ENCODE measurements at places on chromosomes 1 and 21. TPM values are rescaled to one million over a fixed set of nuclear protein-coding genes. Genes with fewer than 3 reads are reported as not detected.
A peak's percentile ranks its signal among the peaks of the same experiment; 100 is the strongest.

TRIM46 gene
- total RNA-seq, result 16.9 TPM

LCE3E gene
- not detected for total RNA-seq

OXCT2 gene
- 3.1 TPM for total RNA-seq

PRAMEF18 gene
- total RNA-seq, result not detected

DNA sequence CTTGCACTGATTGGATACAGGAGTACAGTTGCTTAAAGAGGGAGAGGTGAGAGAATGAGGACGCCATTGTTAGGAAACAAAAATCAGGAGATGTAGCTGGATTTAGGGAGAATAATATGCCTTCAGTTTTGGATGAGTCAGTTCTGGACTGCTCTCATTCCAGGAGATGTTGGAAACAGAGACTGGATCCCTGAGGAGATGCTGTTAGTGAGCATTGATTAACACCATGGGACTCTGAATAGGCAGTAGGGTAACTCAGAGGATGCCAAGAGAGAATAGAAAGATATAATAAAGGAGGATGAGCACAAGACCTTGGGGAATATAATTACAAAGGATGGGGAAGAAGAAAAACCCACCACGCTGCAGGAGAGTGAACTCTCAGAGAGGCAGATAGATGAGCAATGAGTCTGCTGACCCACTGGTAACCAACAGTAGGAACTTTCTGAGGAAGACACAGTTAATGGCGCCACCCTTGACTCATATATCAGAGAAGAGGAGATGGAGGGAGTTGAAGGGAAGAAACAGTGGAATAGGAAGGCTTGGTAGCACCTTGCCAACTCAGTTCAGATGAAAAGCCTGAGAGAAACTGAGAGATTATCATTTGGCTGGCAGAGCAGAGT, 10.5 kb downstream of the KCNJ15 start:
- H3K4me1 ChIP-seq, result peaks cover 36% of the 10 kb centered on the region
- H3K4me3 ChIP-seq, result no peak overlapping the region
- no peaks in the 10 kb centered on the region for H3K36me3 ChIP-seq

- no peaks in the 10 kb centered on the region for H3K27me3 ChIP-seq
- no peak overlapping the region for H3K4me3 ChIP-seq
- DNase-seq, result no peak
- no peak overlapping the region for H3K27ac ChIP-seq
- H3K4me1 ChIP-seq, result no peaks in the 10 kb centered on the region
- H3K36me3 ChIP-seq, result no peaks in the 10 kb centered on the region
Observed at GRCh38 chr1:182015360-182015759, 46.2 kb downstream of the ZNF648 start.

- peak overlapping the region; percentile 89 for H3K4me3 ChIP-seq
- H3K4me1 ChIP-seq, result peaks cover 52% of the 10 kb centered on the region
- peaks cover 35% of the 10 kb centered on the region for H3K36me3 ChIP-seq
- peak overlapping the region; percentile 89 for H3K27ac ChIP-seq
Observed at GRCh38 chr1:157137408-157138219, 581 bp downstream of the ETV3 start.

GRCh38 chr1:91537281-91537986, 36.8 kb downstream of the CDC7 start:
- no peaks in the 10 kb centered on the region for H3K36me3 ChIP-seq
- no peak overlapping the region for H3K4me3 ChIP-seq
- H3K4me1 ChIP-seq, result peaks cover 15% of the 10 kb centered on the region
- no peaks in the 10 kb centered on the region for H3K27me3 ChIP-seq

- H3K27me3 ChIP-seq, result no peaks in the 10 kb centered on the region
- no peaks in the 10 kb centered on the region for H3K36me3 ChIP-seq
- H3K27ac ChIP-seq, result no peak overlapping the region
- no peak for DNase-seq
- H3K4me3 ChIP-seq, result no peak overlapping the region
Observed at GRCh38 chr1:151485685-151486255, 25.4 kb upstream of the CGN start.

GRCh38 chr1:143574891-143575520, 396.8 kb downstream of the FAM72C start:
- no peaks in the 10 kb centered on the region for H3K4me1 ChIP-seq
- H3K4me3 ChIP-seq, result no peak overlapping the region
- no peak overlapping the region for H3K27ac ChIP-seq
- H3K36me3 ChIP-seq, result no peaks in the 10 kb centered on the region
- no peaks in the 10 kb centered on the region for H3K27me3 ChIP-seq

DNA sequence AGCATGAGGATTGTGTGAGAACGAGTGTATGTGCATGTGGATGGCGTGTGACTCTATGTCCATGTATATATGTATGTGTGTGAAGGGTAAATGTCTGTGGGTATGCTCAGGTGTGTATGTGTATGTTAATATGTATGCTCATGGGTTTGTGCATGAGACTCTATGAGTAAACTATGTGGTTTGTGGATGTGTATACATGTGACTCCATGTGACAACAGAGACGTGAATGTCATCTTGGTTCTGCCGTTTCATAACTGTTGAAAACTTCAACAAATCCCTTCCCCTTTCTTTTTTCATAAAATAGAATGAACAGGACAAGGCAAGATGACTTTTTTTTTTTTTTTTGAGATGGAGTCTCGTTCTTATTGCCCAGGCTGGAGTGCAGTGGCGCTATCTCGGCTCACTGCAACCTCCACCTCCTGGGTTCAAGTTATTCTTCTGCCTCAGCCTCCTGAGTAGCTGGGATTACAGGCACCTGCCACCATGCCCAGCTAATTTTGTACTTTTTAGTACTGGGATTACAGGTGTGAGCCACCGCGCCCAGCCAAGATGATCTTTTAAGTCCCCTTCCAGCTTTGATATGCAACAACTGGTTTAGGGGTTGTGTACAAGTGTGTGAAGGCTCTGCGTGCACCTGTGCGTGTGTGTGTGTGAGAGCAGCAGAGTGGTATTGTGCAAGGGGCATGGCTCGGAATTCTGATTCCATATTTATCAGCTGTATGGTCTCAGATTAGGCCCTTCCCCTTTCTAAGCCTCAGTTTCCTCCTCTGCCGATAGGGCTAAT, 106.3 kb downstream of the EBNA1BP2 start:
- no peak overlapping the region for H3K27ac ChIP-seq
- peaks cover 9% of the 10 kb centered on the region for H3K27me3 ChIP-seq
- peaks cover 22% of the 10 kb centered on the region for H3K4me1 ChIP-seq
- H3K36me3 ChIP-seq, result no peaks in the 10 kb centered on the region
- DNase-seq, result no peak
- H3K4me3 ChIP-seq, result no peak overlapping the region

- H3K36me3 ChIP-seq, result peaks cover 44% of the 10 kb centered on the region
- H3K4me1 ChIP-seq, result peaks cover 45% of the 10 kb centered on the region
- no peak overlapping the region for H3K4me3 ChIP-seq
- H3K27ac ChIP-seq, result peak overlapping the region; percentile 62
- H3K27me3 ChIP-seq, result no peaks in the 10 kb centered on the region
- DNase-seq, result no peak
Observed at GRCh38 chr1:36135330-36135667, 10.3 kb upstream of the COL8A2 start.

GRCh38 chr21:29640080-29640508, 299.7 kb downstream of the GRIK1 start:
- H3K4me3 ChIP-seq, result no peak overlapping the region
- no peak for DNase-seq
- H3K27me3 ChIP-seq, result no peaks in the 10 kb centered on the region
- H3K4me1 ChIP-seq, result no peaks in the 10 kb centered on the region

DNA sequence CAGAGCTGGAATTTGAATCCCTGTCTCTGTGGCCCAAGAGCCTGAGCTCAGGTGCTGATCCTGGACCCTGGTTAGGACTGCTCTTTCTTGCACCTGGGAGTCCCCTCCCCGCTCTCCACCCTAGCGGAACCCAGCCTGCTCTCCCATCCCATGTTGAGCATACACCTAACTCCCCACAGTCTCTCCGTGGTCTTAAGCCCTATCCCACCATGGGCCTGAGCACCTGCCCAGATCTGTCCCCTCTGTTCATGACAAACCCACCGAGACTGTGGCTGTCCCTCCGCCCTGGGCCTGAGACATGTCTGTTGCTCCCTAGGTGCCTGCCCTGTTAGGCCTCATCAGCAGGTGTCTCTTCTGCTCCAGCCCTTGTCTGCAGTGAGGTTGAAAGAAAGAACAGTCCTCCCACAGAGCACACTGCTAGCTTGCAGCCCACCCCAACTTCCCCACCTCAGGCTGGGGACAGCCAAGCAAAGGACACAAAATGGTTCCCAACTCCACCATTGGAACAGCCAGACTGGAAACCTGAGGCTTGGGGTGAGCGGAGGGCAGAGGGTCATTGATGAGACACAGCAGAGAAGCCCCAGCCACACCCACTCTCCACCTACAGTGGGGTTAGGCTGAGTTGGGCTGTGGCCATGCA, 118.5 kb downstream of the MATN1 start:
- H3K4me1 ChIP-seq, result no peaks in the 10 kb centered on the region
- no peak overlapping the region for H3K27ac ChIP-seq
- H3K36me3 ChIP-seq, result no peaks in the 10 kb centered on the region

- no peak overlapping the region for H3K27ac ChIP-seq
- H3K36me3 ChIP-seq, result no peaks in the 10 kb centered on the region
- H3K27me3 ChIP-seq, result no peaks in the 10 kb centered on the region
- no peak for DNase-seq
- no peak overlapping the region for H3K4me3 ChIP-seq
Observed at GRCh38 chr1:178921499-178921898, 50.6 kb upstream of the ANGPTL1 start.

Measured in stomach (tissue), 19 donors.